Posterior cingulate gyrus (tissue), 11 donors: ENCODE measurements at places on chromosomes 2 and 18.

- no peak for DNase-seq
Observed at GRCh38 chr18:62981566-62981965, 266.2 kb downstream of the PHLPP1 start.

- DNase-seq: no peak
Observed at GRCh38 chr18:31065036-31065773, 22.7 kb upstream of the DSC3 start.

DNA sequence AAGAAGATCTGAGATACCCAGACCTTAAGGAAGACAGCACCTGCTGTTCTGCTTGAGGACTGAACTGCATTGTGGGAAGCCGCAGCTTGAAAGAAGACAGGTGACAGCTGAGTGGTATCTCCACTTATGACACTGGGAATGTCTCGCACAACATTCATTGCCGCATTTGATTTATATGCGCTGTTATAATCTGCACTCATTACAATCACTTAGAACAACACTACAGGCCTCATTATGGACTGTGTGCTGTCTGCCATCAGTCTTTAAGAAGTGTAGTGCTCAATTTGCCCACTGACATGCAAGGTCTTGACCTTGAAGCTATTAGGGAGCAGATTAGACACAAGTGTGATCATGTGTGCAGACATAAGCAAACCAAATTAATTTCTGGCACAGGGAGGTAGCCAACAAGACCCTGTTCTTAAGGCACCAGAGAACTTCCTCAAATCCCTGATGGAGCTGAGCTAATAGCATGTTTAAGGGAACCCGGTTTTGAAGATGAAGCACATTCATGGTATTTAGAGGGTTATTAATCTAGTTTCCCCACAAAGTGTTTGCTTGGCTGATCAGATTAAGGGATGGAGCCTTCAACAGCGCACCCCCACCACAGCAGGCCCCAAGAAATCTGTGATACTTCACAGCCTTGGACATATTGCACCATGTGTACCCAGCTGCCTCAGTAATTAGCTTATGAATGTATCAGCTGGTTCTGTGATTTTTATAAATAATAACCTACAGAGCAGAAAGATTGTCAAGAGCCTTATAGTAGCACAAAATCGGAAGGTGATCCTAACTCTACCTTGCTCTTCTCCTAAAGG lies 146.8 kb downstream of the SATB2 start:
- no peak for DNase-seq

- no peak for DNase-seq
Observed at GRCh38 chr18:46040033-46040746, 31.9 kb downstream of the PSTPIP2 start.

DNA sequence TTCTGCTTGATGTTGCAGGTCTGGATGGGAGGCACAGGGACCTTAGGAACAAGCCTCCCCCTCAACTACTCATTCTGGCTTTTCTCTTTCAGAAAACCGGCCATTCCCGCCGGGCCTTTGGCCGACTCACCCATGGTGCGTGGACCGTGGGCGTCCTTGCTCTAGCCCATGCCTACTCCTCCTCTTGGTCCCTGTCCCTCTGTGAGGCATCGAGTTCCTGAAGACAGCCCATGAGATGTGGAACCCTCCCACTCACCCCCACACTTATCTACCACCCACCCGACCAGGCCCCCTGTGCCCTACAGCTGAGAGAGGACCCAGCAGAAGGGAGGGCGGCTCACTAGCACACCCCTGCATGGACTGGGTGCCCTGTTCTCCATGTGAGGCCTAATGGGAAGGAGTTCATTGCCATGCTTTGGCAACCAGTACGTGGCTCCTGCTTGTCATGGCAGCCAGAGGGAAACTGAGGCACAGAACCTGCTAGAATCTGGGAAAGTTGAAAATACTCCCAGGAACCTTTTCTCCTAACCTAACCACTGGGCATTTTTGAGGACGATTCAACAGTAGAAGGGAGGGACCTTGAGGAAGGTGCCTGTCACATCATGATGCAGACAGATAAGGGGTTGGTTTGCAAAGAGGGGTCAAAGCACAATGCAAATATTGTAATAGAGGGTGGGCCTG lies 8.5 kb downstream of the SPEG start:
- no peak for DNase-seq

DNA sequence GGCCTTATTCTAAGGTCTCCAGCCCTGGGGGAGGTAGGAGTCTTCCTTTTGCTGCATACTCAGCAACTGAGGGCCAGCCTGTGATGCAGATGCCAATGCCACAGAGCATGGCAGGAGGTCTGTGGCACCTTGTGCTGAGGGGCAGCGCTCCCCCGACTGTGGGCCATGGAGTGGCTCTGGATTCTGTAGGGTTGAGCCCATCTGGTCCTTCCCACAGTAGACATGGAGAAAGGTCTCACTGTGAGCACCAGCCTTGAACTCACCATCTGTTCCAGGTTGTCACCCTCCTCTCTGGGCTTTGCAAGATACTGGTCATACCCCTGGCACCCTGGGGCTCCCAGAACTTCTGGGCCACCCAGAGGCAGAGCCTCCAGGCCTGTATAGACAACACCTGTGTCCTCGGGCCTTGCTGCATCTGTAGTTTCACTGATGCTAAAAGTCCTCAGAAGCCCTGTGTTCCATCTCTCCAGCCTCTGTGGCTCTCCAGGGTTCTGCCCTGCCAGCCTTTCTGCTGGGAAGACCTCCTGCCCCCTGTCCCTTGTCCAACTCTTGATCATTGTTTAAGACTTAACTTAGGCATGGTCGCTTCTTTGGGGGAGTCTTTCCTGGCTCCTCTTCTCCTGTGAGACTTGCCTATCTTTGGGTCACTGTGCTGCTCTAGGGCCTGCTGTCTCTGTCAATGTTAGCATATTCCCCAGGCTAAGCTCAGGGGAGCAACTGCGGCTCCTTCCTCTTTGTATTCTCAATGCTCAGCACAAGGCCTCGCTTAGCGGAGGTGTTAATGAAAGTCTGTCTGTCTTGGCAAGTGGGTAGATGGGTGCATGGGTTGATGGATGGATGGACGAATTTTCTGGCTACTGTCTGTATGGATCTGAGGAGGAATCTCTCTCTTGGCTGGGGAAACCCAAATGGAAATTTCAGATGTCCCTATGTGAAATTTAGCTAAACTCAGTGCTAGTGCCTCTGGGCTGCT lies 160.9 kb downstream of the DYSF start:
- DNase-seq: peak; percentile 3

DNA sequence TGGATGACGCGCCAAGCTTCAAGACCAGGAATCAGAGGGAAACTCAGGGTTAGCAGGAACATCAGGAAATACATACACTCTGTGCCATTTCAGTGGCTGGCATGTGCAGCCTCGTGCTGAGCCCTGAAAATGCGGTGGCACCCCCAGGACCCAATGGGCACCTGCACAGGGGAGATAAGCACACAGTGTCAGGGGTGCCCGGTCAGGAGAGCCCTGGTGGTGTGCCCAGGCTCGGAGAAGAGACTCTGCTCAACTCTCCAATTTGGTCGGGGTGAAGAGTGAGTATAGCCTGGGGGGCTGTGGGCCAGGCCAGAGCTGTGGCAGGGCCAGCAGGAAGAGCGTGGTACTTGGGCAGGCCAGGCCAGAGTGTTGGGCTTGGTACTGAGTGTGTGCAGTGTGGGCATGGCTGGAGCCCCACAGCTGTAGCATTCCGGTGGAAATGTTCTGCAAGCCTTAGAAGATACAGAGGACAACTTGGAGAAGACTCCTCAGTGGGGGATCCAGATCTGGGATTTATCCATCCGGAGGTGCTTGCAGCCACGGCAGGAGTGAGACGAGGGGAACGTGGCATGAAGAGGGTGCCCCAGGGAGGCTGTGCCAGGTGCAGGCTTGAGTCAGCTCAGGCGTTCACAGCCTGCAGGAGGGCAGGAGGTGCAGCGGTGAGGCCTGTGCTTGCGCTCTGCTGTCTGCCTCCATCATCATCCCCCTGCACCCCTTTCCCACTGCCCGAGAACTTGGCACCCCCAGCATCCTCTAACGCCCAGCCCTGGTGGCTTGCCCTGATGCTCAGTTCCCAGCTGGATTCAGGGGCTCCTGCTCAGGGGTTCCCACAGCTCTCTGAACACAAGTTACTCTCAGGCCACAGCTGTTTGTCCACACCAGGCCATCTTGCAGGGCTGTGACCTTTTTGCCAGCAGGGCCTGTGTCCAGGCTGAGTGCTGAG lies 451.7 kb upstream of the HS6ST1 start:
- no peak for DNase-seq

- no peak for DNase-seq
Observed at GRCh38 chr2:154591294-154591820, 107.1 kb upstream of the KCNJ3 start.

GRCh38 chr2:220556658-220557057 lies 929.2 kb downstream of the SLC4A3 start:
- no peak for DNase-seq

GRCh38 chr2:96729748-96730147 lies 10.1 kb downstream of the LMAN2L start:
- DNase-seq: no peak

- DNase-seq: no peak
Observed at GRCh38 chr18:35041815-35042387, 688 bp downstream of the MAPRE2 start.

- no peak for DNase-seq
Observed at GRCh38 chr2:62156861-62157496, 38.9 kb upstream of the B3GNT2 start.

GRCh38 chr18:26548415-26549262 lies at the start of gene KCTD1:
TSS of gene KCTD1 (minus strand) at chr18:26548553. CDS start at chr18:26548536, 17 bp downstream.
- peak; percentile 76 for DNase-seq

DNA sequence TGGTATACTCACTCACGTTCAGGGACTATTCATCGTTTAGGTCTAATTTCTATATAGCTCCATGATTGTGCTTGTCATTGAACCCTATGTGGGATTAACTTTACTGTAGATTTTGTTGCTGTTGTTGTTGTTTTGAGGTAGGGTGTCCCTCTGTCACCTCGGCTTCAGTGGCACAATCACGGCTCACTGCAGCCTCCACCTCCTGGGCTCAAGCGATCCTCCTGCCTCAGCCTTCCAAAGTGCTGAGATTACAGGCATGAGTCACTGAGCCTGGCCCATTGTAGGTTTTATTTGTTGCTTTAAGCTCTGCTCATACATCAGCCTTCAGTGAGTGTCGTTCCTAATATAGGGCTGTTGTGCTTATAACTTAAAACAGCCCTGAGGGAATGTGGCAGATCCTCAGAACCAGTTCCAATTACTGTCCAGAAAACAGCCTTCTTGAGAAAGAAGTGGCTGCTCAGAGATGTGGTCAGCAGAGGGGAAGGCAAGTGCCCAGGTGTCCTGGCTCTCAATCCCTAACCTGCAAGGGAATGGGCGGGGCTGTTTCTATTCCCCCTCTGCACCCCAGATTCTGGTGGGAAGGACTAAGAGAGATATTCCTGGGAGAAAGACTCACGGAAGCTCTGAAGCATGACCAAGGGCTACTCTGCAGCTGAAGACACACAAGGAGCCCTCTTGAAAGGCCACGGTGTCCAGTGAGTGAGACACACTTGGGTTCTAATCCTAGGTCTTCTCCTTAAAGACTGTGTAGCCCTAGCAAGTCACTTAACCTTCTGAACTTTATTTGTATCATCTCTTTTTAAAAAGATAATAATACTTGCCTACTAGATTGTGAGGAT lies 79.6 kb upstream of the LCLAT1 start:
- DNase-seq: no peak

GRCh38 chr2:172863341-172863740 lies 127.7 kb downstream of the RAPGEF4 start:
- no peak for DNase-seq

GRCh38 chr2:9991829-9992273 lies 40.4 kb downstream of the GRHL1 start:
- no peak for DNase-seq

DNA sequence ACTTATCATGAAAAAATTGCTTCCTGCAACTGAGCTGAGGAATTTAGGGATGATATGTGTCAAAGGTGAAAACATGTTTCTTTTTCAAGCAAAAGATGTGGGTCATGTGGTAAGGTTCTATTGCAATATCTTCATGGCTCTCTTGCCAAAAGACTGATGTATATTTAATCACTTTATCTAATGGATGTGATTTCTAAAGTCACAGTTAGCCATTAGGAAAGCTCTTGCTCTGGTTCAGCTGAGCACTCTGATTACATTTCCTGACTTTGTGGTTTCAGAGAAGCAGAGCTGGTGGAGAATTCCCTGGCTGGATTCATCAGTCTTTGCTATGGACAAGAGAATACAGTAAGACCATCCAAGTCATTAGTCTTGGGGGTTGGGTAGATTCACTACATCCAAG lies 24.4 kb downstream of the SCN9A start:
- DNase-seq: no peak

- no peak for DNase-seq
Observed at GRCh38 chr2:106363791-106364190, 104.4 kb downstream of the RGPD3 start.

DNA sequence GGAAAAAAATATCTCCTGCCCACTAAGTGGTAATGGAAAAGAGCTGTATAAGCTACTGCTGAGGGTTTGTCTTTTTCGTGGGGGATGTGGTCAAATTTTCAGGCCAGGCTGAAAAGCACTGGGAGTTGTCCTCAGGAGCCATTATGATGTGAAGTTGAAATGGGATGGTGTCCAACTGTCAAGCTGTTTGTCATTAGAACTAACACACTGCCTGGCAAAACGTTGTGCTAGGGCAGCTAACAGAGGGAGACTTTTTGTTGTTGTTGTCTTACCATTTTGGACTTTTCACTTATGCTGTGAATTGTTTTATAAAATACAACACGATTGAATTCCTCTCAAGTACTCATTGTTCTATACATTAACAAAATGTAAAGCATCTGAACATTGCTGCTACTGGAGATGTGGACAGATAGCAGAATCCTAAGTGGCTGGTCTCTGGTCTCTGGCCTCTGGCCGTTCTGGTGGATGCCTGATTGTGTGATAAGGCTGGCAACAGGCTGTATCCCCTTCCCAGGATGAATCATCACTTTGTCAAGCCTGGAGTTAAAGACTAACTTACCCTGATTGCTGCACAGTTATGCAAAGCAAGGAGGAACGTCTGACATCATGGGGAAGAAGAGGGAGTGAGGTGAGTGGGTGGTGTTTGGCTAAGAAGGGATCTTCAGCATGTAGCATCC lies 2.3 kb downstream of the MYO1B start:
- no peak for DNase-seq

DNA sequence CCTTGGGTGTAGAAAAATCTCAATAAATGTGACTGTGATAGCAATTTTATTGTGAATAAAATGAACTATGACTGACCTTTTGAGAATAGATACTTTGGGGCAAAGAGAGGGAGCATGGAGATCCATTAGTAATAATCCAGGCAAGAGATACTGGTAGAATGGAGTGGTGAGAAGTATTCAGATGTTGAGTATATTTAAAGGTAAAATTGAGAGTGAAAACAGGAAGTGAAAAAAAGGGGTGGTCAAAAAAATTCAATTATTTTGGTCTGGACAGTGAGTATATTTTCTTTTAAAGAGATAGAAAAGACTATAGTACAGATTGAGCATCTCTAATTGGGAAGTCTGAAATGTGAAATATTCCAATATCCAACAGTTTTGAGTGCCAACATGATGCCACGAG lies 1515.6 kb upstream of the NXPH2 start:
- no peak for DNase-seq

DNA sequence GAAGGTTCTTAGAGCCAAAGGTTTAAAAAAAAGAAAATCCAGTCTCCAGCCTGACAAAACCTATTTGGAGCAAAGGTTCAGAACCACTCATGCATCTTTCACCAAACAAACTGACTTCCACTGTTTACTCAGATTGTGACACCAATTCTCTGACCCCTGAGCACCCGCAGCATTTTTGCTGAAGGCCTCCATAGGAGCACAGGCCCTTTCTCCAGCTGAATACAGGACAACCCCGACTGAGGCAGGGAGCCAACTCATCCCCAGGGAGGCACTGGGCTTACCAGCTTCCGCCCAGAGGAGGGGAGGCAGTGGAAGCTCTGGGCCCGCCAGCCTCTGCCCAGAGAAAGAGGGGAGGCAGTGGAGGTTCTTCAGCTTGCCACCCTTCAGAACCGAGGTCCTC lies 51.0 kb upstream of the CNGA3 start:
- no peak for DNase-seq

- no peak for DNase-seq
Observed at GRCh38 chr2:15159206-15159605, 401.9 kb downstream of the NBAS start.
